ENCODE measurements at places on chromosomes 3 and 15. TPM values are rescaled to one million over a fixed set of nuclear protein-coding genes. Genes with fewer than 3 reads are reported as not detected.

REC114 gene
- not detected for total RNA-seq

IL17RD gene
- total RNA-seq = 13.6 TPM

EXOG gene
- total RNA-seq = 39.6 TPM

- peak; percentile 60 for DNase-seq
Observed at GRCh38 chr3:187713504-187713903, 11.1 kb upstream of the RTP2 start.

GRCh38 chr3:57169872-57170623, 4.9 kb upstream of the IL17RD start:
- DNase-seq = peak; percentile 64

Measured in fibroblast of the aortic adventitia (primary cell).